Esophagus squamous epithelium (tissue), 5 donors: ENCODE measurements at places on chromosomes 6 and 20.

GRCh38 chr6:43796903-43797890 lies 27.2 kb downstream of the VEGFA start:
- DNase-seq, result no peak

- DNase-seq, result no peak
These were observed 582.2 kb upstream of the FLRT3 start for GRCh38 chr20:14919501-14920081.

- no peak for DNase-seq
These were observed 62.7 kb upstream of the SYNDIG1 start for GRCh38 chr20:24406750-24407149.

DNA sequence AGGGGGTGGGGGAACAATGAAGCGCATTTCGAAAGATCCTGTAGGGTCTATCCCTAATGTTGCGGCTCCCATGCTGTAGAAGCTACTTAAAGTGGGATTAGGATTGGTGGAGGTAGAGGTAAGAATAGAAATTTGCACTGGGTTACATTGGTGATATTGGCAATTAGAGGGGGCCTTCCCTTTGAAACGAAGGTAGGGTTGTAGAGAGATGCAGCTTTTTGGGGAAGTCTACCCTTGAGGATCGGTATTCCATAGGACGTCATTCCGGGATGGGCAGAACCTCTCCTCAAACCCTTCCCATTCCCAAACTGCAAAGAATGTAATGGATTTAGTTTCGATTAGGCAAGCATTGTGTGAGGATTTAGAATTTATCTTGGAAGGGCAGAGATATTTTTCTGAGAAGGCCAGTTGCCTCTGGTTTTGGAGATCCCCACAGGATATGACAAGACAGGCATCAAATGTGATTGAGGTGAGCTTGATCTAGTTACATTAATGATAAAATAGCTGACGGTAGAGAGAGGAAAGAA lies 5.4 kb upstream of the ZNFX1 start:
- no peak for DNase-seq

- no peak for DNase-seq
These were observed 69.5 kb upstream of the ELOVL5 start for GRCh38 chr6:53418288-53418687.
